ENCODE measurements at places on chromosomes 7 and 10.

GRCh38 chr7:108423089-108423989 is 32.9 kb downstream of the NRCAM start:
- no peak for DNase-seq

- peak; percentile 88 for DNase-seq
These were observed 55.8 kb downstream of the INPP5A start for GRCh38 chr10:132593389-132593788.

GRCh38 chr10:10508211-10508610 is 509.5 kb upstream of the CELF2 start:
- DNase-seq = no peak

DNA sequence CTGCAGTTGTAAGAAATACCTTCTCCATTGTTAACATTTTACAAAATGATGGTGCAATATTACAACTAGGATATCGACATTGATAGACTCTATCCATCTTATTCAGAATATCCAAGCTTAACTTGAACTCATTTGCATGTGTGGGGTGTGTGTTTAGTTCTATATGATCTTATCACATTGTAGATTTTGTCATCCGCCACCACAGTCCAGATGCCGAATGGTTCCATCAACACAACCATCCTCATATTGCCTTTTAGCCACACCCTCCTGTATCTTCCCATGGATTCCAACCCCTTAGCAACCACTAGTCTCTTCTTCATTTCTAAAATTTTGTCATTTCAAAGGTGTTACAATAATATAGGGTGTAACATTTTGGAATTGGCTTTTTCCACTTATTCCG is 452.9 kb upstream of the AKR1E2 start:
- no peak for DNase-seq

GRCh38 chr10:124381011-124381611 is 37.6 kb downstream of the OAT start:
- no peak for DNase-seq
